ENCODE measurements at places on chromosomes 11 and 22.
A peak's percentile ranks its signal among the peaks of the same experiment; 100 is the strongest.

- no peak for DNase-seq
Observed at GRCh38 chr11:35671396-35672127, 9.0 kb downstream of the TRIM44 start.

DNA sequence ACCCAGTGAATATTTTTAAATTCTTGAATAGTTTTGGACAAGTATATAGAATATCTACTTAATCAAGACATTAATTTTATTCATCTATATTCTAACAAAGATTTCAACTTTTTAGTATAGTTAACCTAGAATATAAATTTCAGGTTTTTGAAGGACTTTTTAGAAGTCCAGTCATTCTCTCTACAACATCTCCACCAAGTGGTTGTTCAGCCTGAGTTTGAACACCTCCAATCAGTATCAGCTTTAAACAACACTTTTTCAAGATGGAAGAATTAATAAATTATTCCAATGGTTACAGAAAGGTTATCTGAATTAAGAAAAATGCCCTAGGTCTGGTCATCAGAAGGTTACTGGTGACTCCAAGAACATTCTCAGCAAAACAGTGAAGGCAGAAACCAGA lies 31.8 kb downstream of the EIF3M start:
- no peak for DNase-seq

- DNase-seq: peak; percentile 80
Observed at GRCh38 chr11:82864268-82864667, 36.0 kb downstream of the PRCP start.

GRCh38 chr11:2136209-2136951 lies 2.8 kb downstream of the IGF2 start:
- DNase-seq: no peak

GRCh38 chr11:19905280-19905853 lies 192.7 kb downstream of the NAV2 start:
- peak; percentile 6 for DNase-seq

DNA sequence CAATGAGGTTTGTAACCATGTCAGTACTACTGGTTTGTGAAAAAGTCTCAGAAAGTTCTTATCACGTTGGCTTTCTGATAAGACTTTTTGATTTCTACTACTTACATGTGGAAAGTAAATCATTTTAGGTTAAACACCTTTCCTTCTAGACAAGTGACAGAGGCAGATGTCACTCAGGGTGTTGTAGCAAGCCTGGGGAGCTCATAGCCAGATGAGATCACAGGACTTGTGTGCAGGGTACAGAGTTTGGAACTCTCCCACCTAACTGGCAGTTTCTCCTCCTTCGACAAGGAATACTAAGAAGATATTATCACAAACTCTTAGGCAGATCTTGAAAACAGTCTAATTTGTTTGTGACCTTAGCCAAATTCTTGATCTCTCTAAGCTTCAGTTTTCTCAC lies 49.4 kb upstream of the PICALM start:
- no peak for DNase-seq

- no peak for DNase-seq
Observed at GRCh38 chr22:30878516-30879414, 89.8 kb downstream of the MORC2 start.

DNA sequence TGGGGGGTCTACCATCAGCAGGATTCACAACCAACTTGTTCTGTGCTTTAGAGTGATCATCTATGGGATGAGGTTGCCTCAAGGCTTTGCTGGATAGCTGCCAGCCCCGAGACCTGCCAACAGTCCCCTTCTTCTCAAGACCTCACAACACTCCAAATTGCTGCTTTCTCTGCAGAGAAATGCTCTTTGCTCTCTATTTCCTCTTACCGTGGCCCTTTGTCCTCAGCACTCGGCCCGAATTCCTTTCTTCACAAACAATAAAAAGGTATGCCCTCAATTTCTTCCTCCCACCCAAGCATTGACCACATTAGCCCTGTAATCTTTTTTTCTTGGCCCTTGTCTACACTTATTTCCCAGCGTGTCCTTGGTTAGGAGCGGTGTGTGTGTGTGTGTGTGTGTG lies 147.4 kb upstream of the SNX19 start:
- DNase-seq: no peak

DNA sequence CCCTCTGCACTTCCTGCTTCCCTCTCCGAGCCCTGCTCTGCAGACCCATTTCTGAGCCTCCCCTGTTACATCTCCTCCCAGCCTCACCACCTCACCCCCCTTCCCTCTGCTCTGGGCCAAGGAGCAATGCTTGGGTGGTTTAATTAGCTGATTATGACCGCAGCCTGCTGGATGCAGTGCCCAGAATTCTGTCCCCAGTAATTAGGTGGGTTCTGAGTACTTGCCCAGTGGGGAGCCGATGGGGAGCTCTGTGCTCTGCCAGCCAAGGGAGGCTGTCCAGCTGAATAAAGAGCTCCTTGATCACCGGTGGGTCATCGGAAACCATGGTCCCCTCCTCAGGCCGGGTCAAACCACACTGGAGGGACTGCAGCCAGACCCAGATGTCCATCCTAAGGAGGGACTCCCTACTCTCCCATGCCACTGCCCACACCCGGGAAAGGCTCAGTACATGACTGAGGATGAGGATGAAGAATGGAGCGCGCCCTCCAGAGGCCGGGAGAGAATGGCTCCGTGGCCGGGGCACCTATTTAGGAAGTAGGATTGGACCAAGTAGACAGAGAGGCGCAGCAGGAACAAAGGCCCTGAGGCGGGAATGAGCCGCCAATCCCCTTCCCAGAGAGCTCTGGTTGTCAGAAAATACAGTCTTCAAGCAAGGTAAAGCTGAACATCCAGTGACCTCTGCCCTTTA lies 9.1 kb downstream of the ARRB1 start:
- no peak for DNase-seq

DNA sequence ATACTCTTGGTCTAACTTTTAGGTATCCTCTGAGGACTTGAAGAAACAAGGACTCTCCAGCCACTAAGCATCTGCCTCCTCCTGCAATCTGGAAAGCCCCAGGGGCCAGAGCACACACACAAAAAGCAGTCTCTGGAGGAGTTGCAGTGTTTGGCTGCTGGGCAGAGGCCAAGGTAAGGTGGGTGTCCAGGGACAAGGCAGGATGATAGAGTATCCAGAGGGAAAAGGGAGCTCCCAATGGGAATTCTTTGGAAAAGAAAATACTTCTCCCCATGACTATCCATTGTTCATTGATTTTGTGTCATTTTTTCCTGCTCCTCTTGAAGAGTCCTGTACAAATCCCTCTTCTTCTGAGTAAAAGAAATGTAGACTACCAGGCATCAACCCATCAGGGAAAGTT lies at the start of gene OR52I2:
Gene OR52I2 (plus strand): TSS at position 301 of the 400 bp plus-strand sequence.
- no peak for DNase-seq

DNA sequence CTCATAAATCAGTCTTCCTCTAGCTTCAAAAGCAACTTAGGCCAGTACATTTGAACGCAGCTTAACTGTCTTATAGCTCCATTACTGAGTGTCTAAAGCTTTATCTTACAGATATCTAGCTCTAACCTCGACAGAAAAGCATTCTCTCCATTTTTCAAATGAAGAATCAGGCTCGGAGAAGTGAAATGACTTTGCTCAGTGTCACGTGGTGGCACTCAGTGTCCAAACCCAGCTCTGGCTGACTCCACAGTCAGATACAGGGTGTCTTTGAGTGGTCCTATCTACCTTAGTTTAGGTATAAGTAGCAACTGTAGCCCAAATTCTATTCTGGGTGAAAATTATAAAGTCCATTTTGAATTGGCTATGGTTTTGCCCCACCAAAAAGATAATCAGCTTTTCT lies 38.7 kb upstream of the CHST1 start:
- no peak for DNase-seq

DNA sequence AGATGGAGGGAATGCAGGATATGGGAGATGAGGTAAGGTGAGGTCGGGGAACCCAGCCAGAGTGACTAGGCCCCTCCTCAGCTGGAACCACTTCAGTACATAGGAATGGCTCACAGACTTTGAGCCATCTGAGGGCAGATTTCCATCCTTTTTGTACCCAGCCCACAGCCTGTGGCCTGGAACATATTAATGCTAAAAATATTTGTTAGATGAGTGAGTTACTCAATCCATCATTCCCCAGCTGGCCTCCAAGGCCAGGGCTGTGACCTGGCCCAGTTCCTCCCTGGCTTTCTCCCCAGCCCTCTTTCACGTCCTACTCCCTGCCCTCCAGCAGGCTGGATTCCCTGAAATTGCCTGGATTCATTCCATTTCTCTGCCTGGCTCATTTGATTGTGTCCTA lies 57.2 kb upstream of the PRDM11 start:
- peak; percentile 92 for DNase-seq

- no peak for DNase-seq
Observed at GRCh38 chr11:1129143-1129610, 28.6 kb upstream of the MUC5AC start.

GRCh38 chr22:37043828-37044538 lies 7.6 kb upstream of the KCTD17 start:
- DNase-seq: peak; percentile 87

DNA sequence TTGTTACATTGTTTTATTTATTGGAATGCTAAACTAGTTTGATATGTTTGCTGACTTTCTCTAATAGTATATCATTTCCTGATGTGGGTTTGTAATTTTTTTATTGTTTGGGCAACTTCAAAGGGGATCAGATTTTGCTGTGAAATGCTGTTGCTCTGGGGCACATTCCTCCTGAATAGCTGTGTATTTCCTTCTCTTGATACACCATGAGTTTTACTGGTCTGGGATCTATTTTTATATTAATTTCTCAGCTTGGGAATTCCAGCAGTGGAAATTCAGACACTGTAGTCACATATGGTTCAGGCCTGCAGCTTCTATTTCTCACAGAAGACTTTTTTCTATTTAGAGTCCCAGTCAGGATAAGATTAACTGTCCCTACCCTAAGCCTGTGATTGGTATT lies 58.9 kb downstream of the RPUSD4 start:
- no peak for DNase-seq

DNA sequence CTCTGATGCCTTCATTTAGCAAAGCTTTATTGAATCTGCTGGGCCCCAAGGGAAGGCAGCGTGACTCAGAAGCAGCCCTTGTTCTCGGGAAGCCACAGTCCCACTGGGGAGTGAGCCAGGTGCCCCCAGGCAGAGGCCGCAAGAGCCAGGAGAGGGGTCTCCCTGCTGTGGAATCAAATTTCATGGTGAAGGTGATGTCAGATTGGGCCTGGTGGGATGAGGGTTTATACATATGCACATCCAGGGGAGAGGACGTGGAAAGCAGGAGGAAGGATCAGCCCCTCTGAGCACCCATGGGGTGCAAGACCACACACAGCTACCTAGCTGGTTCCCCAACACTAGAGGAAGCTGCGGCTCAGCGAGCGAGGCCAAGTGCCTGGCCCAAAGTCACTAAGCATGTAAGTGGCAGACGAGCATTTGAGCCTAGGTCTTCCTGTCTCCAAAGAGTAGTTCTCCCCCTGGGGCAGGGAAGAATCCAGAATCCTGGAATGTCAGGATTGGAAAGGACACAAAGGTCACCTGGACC lies 2.0 kb downstream of the SYNGR1 start:
- DNase-seq: no peak

DNA sequence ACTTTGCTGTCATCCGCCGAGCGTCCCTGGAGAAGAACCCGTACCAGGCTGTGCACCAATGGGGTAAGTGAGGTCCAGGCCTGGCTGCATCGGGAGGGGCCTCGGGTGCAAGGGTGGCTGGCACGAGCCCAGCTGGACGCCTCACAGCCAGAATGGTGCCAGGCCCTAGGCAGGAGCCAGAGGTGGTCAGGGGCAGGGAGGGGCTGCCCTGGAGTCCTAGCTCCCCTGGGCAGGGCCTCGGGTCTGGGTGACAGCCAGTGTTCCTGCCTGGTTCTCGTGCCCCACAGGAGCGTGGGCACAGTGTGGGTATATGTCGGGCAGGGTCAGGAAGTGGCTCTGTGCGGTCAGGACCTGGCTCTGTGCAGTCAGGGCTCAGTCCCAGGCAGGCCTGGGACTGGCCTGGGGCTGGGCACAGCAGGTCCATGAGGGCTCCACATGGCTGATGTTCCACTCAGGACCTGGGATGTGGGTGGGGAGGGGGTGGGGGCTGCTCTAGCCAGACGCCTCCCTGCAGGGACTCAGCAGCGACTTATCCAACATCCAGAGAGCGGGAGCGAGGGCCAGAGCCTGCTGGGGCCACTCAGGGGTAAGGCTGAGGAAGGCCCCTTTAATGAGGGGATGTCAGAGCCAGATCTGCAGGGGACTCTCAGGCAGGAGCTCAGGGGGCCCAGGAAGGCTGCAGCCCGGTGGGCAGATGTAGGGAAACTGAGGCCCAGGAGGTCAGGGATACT lies 1.2 kb downstream of the TSPAN32 start:
- DNase-seq: no peak

GRCh38 chr22:50304528-50305392 lies 2.7 kb downstream of the PLXNB2 start:
- no peak for DNase-seq

- no peak for DNase-seq
Observed at GRCh38 chr11:68655806-68656205, 28.5 kb upstream of the GAL start.

DNA sequence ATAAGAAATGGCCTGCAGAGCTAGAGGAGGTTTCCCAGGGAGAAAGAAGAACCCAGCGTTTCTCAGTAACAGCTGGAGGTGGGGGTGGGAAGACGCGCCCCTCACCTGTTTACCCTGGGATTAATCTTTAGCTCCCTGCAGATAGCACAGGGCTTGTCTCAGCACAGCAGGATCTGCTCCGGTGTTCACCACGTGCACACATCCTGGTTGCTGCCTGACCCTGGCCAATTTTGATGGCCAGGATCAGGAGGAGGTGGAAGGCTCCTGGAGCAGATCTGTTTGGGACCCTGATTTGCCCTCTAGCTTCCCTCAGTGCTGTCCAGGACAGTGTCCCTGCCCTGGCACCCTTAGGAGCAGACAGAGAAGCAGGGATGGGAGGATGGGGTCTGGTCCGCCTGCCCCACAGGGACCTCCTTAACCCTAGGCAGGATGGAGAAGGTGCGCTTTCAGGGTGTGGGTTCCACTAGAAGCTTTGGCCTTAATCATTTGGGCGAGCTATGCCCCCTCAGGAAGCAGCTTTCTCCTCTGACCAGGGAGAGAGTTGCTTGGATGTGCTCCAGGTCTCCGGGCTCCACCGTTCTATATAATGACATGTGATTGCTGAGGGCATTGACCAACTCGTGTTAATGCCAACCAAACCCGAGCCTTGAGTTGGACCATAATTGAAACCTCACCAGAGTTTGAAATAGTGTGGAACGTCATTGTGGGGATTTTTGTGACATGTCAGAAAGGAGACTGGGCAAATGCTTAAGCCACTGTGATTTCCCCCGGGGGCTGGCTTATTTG lies 19.3 kb downstream of the UPB1 start:
- DNase-seq: no peak

DNA sequence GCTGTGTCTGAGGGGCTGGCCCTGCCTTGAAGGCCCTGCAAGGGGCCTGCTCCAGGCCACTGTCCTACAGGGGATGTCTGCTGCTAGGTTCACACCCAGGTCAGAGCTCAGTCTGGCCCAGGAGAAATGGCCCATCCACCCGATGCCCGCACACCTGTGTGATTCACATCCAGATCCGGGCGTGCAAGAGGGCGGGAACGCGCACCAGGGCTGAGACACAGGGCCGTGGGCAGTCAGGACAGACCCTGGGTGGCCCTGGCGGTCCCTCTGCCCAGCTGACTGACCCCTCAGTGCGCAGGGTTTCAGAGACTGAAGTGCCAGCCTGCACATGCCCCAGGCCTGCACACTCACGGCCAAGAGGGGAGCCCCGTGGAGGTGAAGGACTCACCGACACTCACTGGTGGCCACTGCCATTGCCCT lies 7.4 kb downstream of the TOLLIP start:
- DNase-seq: no peak

GRCh38 chr11:10294290-10294953 lies 403 bp upstream of the SBF2 start:
- DNase-seq: peak; percentile 55
